Right lobe of liver (tissue), 6 donors: ENCODE measurements at places on chromosomes 6 and 20.

DNA sequence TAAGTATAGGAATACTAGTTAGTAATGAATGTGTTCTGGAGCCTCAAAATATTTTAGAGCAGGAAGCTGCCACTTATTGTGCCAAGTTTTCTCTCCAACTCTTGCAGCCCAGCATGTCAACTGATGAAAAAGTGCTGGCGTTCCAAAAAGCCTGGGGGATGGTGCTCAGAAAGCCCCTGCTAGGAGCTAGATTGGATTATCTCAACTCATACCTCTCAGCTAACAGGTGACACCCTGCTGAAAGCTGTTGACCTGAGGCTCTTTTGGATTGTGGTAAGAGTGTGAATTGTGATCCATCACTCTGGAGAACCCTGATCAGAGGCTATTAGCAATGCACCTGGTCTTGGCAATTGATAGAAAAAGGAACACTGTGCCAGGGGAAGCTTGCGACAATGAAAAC, 580.4 kb downstream of the EYS start:
- no peak for DNase-seq
- no peaks in the 10 kb centered on the region for H3K27me3 ChIP-seq

- DNase-seq: no peak
- no peaks in the 10 kb centered on the region for H3K27me3 ChIP-seq
- H3K4me3 ChIP-seq: no peak overlapping the region
- no peak overlapping the region for H3K27ac ChIP-seq
- H3K4me1 ChIP-seq: peaks cover 4% of the 10 kb centered on the region
- peaks cover 5% of the 10 kb centered on the region for H3K36me3 ChIP-seq
Observed at GRCh38 chr6:148523048-148523447, 180.4 kb downstream of the SASH1 start.

DNA sequence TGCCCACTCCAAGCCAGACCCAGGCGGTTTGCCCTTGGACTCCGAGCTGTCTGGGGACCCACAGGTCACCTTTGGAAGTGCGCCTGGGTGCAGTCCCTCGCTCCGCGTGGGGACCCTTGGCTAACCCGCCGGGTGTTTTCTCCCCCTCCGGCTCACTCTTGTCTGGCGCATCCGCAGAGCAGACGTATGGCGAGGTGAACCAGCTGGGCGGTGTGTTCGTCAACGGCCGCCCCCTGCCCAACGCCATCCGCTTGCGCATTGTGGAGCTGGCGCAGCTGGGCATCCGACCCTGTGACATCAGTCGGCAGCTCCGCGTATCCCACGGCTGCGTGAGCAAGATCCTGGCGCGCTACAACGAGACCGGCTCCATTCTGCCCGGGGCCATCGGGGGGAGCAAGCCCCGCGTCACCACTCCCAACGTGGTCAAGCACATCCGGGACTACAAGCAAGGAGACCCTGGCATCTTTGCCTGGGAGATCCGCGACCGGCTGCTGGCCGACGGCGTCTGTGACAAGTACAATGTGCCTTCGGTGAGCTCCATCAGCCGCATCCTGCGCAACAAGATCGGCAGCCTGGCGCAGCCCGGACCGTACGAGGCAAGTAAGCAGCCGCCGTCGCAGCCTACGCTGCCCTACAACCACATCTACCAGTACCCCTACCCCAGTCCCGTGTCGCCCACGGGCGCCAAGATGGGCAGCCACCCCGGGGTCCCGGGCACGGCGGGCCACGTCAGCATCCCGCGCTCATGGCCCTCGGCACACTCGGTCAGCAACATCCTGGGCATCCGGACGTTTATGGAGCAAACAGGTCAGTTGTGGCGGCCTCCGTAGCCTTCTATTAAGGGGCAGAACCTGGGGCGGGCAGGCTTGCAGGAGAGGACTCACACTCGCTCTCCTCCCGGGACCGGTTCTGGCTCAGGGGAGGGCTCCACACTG, 1.1 kb downstream of the PAX1 start:
- H3K27ac ChIP-seq: no peak overlapping the region
- H3K36me3 ChIP-seq: no peaks in the 10 kb centered on the region
- DNase-seq: no peak
- H3K4me1 ChIP-seq: peaks cover 5% of the 10 kb centered on the region

DNA sequence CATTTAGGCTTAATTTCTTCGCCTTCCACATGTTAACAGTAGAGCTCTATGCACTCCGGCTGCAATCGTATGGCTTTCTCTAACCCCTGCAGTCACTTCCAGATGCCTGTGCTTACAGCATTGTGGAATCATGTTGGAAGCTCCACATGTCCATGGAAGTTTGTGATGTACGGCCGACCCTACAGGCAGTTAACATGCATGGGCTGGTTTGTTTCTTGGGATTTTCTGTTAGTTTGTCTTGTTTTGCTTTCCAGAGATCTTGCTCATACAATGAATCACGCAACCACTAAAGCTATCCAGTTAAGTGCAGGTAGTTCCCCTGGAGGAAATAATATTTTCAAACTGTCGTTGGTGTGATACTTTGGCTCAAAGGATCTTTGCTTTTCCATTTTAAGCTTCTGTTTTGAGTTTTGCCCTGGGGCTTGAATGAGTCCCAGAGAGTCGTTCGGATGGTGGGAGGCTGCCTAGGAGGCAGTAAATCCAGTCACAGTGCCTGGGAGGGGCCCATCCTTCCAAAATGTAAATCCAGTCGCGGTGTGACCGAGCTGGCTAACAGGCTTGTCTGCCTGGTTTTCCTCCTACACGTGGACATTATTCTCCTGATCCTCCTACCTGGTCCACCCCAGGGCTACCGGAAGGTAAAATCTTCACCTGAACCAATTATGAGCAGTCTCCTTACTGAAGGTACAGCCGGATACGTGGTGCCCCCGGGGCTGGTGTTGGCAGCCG, 225.9 kb downstream of the SMOC2 start:
- H3K4me3 ChIP-seq: no peak overlapping the region
- no peaks in the 10 kb centered on the region for H3K4me1 ChIP-seq
- H3K27ac ChIP-seq: no peak overlapping the region
- no peaks in the 10 kb centered on the region for H3K27me3 ChIP-seq
- peak; percentile 18 for DNase-seq

DNA sequence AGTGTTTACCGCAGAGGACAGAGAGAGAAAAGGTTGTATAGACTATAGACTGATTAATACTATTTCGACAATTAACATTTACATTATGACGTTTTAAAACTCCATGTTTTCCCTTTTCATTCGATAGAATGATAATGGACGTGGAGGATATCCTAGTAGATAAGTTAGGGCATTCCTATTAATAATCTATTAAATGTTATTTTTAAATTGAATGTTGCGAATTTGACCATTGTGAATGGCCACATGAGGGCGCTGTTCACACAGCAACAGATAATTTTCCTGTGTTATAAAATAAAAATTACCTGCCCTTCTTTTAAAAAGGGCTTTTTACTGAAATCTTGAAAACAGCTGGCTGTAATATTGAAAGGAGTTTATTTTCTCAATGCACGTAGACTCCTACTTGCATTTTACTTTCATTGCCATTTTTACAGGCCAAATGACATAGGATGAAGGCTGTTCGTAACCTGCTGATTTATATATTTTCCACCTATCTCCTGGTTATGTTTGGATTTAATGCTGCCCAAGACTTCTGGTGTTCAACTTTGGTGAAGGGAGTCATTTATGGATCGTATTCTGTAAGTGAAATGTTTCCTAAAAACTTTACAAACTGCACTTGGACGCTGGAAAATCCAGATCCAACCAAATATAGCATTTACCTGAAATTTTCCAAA, 3.3 kb downstream of the ADGRB3 start:
- no peaks in the 10 kb centered on the region for H3K27me3 ChIP-seq
- H3K27ac ChIP-seq: no peak overlapping the region
- H3K4me1 ChIP-seq: no peaks in the 10 kb centered on the region
- H3K36me3 ChIP-seq: no peaks in the 10 kb centered on the region
- no peak overlapping the region for H3K4me3 ChIP-seq

GRCh38 chr6:157020398-157020797, 243.2 kb downstream of the ARID1B start:
- H3K36me3 ChIP-seq: no peaks in the 10 kb centered on the region
- DNase-seq: no peak
- H3K27ac ChIP-seq: peak overlapping the region; percentile 99
- H3K4me3 ChIP-seq: peak overlapping the region; percentile 66

GRCh38 chr20:61459705-61460104, 207.6 kb downstream of the CDH4 start:
- no peak overlapping the region for H3K4me3 ChIP-seq
- no peaks in the 10 kb centered on the region for H3K4me1 ChIP-seq
- H3K36me3 ChIP-seq: no peaks in the 10 kb centered on the region
- no peak for DNase-seq
- no peak overlapping the region for H3K27ac ChIP-seq
- H3K27me3 ChIP-seq: no peaks in the 10 kb centered on the region

DNA sequence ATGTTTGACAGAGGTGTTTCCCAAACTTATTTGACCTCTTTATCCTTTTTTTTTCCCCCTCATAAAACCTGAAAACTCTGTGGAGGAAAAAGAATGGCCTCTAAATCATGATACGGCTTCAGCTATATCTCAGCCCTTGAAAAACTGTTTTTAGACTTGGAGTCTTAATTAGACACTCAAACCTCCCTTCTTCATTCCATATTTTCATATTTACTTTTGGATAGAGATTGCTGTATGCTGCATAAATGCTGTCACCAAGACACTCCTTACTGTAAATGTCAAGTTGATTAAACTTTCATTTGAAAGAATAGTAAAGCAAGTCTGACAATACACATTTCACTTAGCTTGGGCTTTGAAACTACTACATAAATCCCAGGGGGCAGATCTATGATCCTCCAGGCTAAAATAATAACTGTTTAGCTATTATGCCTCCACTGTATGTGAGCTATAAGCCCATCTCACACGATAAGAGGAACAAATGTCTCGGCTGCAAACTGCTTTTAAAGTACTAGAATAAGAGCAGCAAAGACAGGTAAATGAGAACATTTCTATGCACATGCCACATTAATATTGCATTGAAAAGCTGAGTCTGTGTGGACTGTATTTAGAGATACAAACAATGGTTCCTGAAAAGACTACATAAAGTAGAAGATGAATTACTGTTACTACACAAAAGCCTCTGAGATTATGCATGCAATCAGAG, 141.3 kb upstream of the HMGN3 start:
- no peaks in the 10 kb centered on the region for H3K27me3 ChIP-seq
- H3K27ac ChIP-seq: no peak overlapping the region
- no peaks in the 10 kb centered on the region for H3K4me1 ChIP-seq

- H3K36me3 ChIP-seq: no peaks in the 10 kb centered on the region
- no peaks in the 10 kb centered on the region for H3K27me3 ChIP-seq
- no peak overlapping the region for H3K27ac ChIP-seq
- DNase-seq: no peak
Observed at GRCh38 chr6:55882718-55883569, 7.6 kb upstream of the BMP5 start.

- no peaks in the 10 kb centered on the region for H3K27me3 ChIP-seq
- no peak for DNase-seq
- no peak overlapping the region for H3K4me3 ChIP-seq
- H3K36me3 ChIP-seq: no peaks in the 10 kb centered on the region
- no peak overlapping the region for H3K27ac ChIP-seq
Observed at GRCh38 chr20:48600470-48600945, 227.3 kb downstream of the PREX1 start.

DNA sequence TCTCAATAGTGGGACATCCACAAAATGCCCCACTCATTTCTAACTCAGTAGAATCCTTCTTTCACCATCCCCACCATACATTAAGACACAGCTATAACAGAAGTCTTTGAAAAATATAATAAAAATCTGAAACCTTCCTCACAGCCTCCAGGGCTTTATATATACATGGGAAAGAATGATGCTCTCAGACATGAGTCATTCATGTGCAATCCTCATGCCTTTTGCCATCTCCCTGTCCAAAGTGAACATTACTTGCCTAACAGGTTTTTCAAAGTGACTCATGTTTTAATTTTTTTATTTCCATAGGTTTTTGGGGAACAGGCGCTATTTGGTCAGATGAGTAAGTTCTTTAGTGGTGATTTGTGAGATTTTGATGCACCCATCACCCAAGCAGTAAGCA, 162.7 kb downstream of the RALGAPA2 start:
- no peaks in the 10 kb centered on the region for H3K4me1 ChIP-seq
- no peak overlapping the region for H3K27ac ChIP-seq
- no peaks in the 10 kb centered on the region for H3K36me3 ChIP-seq
- H3K27me3 ChIP-seq: no peaks in the 10 kb centered on the region
- no peak overlapping the region for H3K4me3 ChIP-seq
- no peak for DNase-seq

DNA sequence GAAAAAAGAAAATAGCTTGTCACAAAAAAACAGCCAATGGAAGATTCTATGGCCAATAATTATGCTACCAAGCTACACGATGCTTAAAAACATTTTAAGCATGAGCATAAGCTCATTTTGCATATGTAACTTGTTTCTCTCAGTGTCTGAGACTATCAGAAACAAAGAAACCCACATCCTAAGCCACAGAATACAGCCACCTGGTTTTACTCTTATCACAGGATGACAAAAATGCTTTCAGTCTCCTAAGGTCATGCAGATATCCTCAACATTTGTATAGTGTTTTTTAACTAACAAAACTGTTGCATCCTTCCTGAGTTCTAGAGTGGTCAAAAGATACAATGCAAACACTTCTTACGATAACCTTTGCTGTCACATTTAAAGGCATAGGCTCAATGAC, 172.1 kb upstream of the RUNX2 start:
- no peak overlapping the region for H3K4me3 ChIP-seq
- no peaks in the 10 kb centered on the region for H3K27me3 ChIP-seq
- H3K36me3 ChIP-seq: no peaks in the 10 kb centered on the region

GRCh38 chr6:163206196-163206595, 208.3 kb upstream of the QKI start:
- H3K4me3 ChIP-seq: no peak overlapping the region
- DNase-seq: no peak
- no peak overlapping the region for H3K27ac ChIP-seq
- no peaks in the 10 kb centered on the region for H3K36me3 ChIP-seq
- no peaks in the 10 kb centered on the region for H3K27me3 ChIP-seq
- no peaks in the 10 kb centered on the region for H3K4me1 ChIP-seq
